ENCODE measurements at places on chromosomes 1 and 21.

- DNase-seq, result no peak
Observed at GRCh38 chr1:145979746-145980456, 15.4 kb downstream of the POLR3GL start.

GRCh38 chr1:203368624-203369451, 17.9 kb upstream of the FMOD start:
- no peak for DNase-seq

DNA sequence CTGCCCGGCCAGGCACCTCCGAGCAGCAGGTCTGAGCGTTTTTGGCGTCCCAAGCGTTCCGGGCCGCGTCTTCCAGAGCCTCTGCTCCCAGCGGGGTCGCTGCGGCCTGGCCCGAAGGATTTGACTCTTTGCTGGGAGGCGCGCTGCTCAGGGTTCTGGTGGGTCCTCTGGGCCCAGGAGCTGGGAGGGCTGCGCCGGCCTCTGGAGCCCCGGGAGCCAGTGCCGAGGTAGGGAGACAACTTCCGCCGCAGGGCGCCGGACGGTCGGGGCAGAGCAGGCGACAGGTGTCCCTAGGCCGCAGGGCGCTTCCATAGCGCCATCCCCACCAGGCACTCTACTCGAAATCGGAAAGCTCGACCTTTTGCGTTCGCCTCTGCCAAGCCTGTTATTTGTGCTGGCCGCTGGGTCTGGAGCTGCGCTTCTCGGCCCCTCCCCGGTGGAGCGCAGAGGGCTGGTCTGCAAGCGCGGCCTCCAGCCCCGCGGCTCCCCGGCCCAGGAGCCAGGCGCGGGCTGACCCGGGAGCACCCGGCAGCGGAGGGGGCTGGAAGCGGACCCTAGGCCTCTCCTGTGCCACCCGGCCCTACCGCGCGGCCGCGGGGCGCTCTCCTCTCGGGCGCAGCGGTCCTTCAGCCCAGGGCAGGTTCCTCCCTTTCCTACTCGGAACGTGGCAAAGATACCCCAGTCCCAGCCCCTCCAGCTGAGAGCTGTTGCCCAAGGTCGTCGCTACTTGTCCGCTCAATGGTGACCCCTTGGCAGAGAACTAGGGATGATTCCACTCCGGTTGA, 2.2 kb downstream of the SIM2 start:
- DNase-seq, result no peak

DNA sequence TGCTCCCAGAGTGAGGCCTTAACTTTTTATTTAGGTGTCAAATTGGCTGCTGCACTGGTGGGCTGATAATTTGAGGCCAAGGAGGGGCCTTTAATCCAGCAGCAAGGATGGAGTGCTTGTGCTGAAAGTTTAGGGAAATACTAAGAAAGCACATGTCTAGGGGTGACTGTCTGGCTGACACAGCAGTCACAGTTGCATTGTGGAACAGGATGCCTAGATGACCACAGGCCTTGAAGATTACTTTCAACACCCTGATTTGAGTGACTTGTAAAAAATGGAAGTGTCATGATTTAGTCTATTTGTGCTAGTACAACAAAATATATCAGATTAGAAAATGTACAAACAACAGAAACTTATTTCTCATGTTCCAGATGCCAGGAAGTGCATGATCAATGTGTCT, 57.7 kb downstream of the ZNF697 start:
- no peak for DNase-seq

GRCh38 chr1:236151739-236152424, 9.5 kb downstream of the GPR137B start:
- DNase-seq, result no peak

- DNase-seq, result no peak
Observed at GRCh38 chr1:235077571-235078479, 50.8 kb downstream of the TOMM20 start.

- DNase-seq, result no peak
Observed at GRCh38 chr1:167695147-167695546, 26.6 kb upstream of the MPZL1 start.

GRCh38 chr1:29290414-29290985, 54.2 kb downstream of the PTPRU start:
- no peak for DNase-seq

GRCh38 chr1:115796897-115797296, 28.4 kb upstream of the CASQ2 start:
- DNase-seq, result no peak

- no peak for DNase-seq
Observed at GRCh38 chr1:8572106-8572505, 245.3 kb downstream of the RERE start.

- no peak for DNase-seq
Observed at GRCh38 chr1:38120552-38121230, 74.1 kb upstream of the POU3F1 start.

DNA sequence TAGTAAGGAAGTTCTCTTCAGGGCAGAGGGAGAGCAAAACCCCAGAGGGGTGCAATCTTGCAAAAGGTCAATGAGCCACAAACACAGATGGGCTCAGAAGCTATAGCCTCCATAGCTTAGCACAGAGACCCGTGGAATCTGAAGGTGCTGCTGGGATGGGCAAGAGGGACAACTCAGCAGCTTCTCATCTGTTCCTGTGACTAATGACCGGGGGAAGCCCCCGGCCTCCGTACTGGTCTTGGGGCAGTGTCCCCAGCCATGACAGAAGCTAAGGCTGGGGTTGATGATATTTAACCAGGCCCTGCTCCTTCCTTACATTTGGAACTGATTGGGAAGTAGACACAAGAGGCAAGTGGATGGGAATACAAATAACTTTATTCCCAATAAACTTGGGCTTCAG, 19.1 kb downstream of the EXOC8 start:
- no peak for DNase-seq

DNA sequence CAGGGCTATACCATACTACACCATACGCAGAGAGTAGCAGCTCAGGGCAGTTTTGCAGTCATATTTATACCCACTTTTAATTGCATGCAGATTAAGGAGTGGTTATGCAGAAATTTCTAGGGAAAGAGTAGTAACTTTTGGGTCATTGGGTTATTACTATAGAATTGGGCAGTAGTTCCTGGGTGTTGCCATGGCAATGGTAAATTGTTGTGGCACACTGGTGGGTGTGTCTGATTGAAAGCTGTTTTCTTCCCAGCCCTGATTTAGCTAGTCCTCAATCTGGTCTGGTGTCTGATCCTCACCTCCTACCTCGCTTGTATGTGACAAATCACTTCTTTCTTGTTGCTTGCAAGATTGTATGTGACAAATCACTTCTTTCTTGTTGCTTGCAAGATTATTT, 30.5 kb downstream of the CYP4A11 start:
- DNase-seq, result no peak

- DNase-seq, result no peak
Observed at GRCh38 chr1:110520827-110521226, 1.9 kb upstream of the KCNA10 start.

DNA sequence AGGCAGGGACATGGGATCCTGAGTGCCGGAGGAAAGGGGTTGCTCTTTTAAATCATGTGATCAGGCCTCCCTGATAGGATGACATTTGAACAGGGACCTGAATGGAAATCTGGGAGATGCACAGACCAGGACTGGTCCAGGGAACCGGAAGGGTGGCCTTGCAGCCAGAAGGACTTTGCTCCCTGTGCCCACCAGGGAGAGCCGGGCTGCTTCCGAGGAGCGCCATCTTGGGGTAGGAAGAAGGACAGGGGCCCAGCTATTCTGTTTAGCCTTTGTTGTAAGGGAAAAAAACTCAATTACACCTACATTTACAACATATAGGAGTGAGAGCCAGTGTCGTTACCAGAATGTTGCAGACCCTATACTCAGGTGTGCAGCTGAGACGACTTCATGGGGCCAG, 5.5 kb downstream of the KLHDC7A start:
- DNase-seq, result no peak

- DNase-seq, result no peak
Observed at GRCh38 chr1:206014601-206015000, 9.1 kb downstream of the CTSE start.

DNA sequence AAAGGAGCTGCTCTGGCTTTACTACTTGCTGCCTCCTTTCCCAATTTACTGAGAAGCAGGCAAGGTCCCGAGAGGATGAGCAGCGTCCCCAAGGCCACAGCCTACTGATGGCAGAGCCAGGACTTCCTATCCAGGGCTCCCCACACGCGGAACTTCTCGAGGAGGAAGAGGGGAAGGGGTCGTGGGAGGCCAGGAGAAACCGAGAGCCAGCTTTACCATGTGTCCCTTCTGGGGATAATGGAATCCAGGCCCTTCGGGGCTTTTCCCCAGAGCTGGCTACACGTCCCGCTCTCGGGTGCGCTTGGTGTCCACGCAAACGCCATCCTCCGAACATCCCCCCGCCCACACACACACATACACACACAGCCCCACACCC, 4.3 kb upstream of the CCN1 start:
- DNase-seq, result no peak

- no peak for DNase-seq
Observed at GRCh38 chr1:59703918-59704378, 110.8 kb upstream of the HOOK1 start.

DNA sequence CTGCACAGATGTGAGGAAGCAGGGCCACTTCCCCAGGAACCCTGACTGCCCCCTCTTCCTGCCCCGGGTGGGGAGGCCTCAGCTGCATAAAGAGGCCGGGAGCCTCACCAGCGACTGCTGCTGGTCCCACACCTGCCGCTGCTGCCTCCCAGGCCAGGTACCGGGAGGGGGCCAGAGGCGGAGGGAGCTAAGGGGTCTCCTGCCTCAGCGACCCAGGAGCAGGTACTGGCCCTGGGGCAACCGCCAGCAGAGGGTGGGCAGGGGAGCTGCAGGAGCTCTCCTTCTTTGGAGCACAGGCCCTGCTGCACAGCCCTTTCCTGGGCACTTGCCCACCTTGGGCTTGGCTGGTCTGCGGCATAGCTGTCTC, 6.8 kb downstream of the GJC2 start:
- peak; percentile 11 for DNase-seq

- DNase-seq, result no peak
Observed at GRCh38 chr1:203901581-203901980, 40.2 kb downstream of the SNRPE start.

GRCh38 chr1:244705261-244706234, 52.6 kb downstream of the DESI2 start:
- no peak for DNase-seq

GRCh38 chr1:24704411-24705259, 40.6 kb upstream of the CLIC4 start:
- no peak for DNase-seq

DNA sequence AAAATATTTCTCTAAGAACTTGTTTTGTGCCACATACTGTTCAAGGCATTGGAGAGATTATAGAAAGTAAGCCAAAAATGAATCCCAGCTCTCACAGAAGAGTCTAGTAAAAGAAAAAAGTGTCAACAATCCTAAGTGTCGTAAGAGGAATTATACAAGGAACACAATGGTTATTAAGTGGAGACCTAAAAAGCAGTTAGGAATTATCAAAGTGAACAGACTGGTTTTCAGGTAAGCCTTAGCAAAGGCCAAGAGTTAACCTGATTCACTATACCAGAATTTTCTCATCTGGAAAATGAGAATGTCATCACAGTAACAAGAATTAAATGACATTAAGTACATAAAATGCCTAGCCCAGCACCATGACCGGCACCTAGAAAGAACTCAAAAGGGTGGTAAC, 15.6 kb downstream of the SERBP1 start:
- DNase-seq, result no peak

DNA sequence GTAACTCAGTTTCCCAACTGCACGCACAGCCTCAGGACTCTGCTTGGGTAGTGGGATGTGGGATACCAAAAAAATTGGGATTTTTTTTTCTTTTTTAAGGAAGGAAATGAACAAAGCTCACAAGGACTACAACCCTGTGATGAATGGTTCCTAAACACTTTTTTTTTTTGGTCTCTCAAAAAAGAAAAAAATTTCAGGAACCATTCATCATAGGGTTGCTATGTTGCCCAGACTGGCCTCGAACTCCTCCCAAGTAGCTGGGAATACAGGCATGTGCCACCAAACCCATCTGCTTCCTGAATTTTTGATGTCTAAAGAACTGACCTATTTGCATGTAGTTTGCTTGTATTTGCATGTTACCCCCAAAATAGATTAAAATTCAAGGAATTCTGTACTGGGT, 6.8 kb downstream of the MINDY1 start:
- no peak for DNase-seq

- DNase-seq, result no peak
Observed at GRCh38 chr1:219517031-219517430, 95.9 kb downstream of the ZC3H11B start.

DNA sequence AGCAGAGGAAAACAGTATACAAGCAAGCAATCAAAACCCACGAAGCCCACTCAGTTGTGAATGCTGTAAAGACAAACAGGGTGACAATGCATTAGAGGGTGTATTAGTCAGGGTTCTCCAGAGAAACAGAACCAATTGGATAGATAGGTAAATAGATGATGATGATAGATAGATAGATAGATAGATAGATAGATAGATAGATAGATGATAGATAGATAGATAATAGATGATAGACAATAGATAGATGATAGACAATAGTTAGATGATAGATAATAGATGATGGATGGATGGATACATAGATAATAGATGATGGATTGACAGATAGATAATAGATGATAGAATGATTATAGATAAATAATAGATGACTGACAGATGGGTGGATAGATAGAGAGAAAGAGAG, 48.3 kb downstream of the LRRC38 start:
- no peak for DNase-seq

DNA sequence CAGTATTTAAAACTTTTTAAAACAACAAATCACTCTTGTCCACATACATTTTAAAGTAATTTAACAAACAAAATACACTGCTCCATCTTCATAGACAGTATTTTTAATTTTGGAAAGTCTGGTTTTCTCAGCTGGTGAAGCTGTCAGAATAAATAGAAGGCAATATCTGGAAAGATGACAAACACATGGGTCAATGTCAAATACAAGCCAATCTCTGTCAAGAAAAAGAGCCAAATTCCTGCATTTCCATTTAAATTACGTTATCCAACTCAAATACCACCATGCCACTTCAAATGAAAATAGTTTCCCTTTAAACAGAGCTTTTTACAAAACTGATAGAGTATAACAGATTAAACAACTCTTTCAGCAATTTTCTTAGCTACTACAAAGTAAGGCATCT, 176.5 kb downstream of the RERE start:
- no peak for DNase-seq

- DNase-seq, result peak; percentile 57
Observed at GRCh38 chr1:235866205-235866912, at the start of gene LYST. LYST (minus strand) TSS chr1:235866906; CDS start chr1:235830417, 36,489 bp downstream.

GRCh38 chr1:242811092-242811840, 286.8 kb upstream of the PLD5 start:
- no peak for DNase-seq
